ENCODE measurements at places on chromosomes 2 and 18.

GRCh38 chr2:45028276-45028675 lies 19.0 kb upstream of the SIX2 start:
- DNase-seq = no peak

DNA sequence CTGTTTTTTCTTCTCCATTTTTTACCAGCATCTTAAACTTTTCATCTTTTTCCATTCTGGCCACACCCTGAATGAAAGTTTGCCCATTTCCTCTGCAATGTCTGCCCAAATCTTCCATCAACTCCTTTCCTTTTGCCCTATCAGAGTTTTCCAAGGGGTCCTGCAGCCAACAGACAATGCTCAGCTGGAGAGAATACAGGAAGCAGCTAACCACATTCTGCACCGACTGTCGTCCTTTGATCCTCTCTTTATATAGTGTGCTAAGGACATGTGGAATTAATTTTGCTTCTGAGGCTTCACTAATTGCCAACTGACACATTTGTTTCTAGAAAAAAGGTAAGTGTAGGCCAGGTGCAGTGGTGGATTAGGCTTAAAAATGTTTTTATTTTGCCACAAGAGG lies 50.5 kb upstream of the DLX2 start:
- no peak for DNase-seq

- DNase-seq = no peak
Observed at GRCh38 chr2:233565685-233566140, 869 bp downstream of the USP40 start.

GRCh38 chr2:233816771-233817170 lies 37.6 kb downstream of the HJURP start:
- no peak for DNase-seq

DNA sequence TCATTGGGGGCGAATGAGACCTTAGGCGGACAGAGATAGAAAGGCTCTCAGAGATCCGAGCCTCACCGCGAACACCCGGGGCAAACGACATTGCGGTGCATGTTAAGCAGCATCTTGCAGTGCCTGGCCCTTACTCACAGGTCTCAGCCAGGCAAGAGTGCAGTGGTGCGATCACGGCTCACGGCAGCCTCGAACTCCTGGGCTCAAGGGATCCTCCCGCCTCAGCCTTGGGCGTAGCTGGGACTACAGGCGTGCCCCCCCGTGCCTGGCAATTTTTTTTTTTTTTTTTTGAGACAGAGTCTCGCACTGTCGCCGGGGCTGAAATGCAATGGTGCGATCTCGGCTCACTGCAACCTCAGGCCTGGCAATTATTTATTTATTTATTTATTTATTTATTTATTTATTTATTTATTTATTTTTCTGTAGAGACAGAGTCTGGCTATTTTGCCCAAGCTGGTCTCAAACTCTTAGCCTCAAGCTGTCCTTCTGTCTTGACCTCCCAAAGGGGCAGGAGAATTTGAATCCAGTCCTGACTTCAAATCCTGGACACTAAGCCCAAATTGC lies 1.3 kb downstream of the LAMA3 start:
- no peak for DNase-seq

DNA sequence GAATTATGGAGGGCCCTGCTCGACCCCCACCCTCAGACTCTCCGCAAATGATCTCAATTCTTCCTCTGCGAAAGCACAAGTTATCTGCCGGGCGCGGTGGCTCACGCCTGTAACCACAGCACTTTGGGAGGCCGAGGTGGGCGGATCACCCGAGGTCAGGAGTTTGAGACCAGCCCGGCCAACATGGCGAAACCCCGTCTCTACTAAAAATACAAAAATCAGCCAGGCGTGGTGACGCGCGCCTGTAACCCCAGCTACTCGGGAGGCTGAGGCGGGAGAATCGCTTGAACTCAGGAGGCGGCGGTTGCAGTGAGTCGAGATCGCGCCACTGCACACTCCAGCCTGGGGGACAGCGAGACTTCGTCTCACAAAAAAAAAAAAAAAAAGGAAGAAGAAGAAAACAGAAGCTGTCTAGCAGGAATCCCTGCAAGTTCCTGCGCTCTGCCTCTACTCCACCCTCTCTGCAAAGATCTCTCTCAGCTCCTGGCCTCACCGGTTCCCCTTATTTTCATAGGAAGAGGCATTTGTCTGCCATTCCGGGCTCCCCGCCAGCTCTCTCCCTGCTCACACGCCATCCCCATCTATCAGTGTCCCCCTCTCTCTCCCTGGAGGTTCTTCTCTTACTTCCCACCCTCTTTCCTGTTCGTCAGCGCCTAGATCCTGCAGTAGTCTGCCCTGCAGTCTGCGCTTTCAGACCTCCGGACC lies 13.5 kb upstream of the COLEC12 start:
- no peak for DNase-seq

DNA sequence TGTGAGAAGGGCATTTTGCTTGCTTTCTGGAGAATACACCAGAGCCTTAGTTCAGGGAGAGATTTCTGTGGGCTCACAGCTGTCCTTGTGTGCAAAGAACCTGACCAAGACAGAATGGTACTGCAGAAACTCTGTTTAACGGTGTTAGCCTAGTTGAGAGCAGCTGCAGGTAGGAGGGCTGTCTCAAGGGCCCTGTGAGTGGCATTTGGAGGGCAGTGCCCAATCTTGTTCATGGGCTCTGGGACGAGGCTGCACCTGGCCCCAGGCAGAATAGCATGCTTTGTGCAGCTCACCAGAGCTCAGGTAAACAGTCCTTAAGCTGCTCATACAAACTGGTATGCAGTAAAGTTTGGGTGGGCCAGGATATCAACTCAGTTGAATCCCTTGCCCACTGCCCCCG lies 16.9 kb upstream of the RGPD4 start:
- DNase-seq = no peak

DNA sequence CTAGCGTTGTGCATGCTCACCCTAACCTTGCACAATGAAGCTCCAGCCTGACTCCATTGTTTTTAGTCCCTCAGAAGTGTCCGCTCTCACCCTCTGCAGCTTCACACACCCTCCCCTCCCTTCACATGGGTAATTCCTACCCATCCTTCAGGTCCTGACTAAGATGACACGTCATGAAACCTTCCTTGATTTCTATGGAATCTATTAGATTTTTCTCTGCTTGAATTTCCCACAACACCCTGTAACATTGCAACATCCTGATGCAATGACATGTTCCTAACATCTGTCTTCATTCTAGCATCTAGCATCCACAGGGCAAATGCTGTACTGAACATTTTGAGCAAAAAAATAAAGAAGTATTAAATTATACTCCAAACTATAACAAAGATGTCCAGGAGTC lies 77.0 kb upstream of the PID1 start:
- DNase-seq = no peak

GRCh38 chr2:86308356-86308755 lies 29.1 kb downstream of the REEP1 start:
- DNase-seq = no peak

DNA sequence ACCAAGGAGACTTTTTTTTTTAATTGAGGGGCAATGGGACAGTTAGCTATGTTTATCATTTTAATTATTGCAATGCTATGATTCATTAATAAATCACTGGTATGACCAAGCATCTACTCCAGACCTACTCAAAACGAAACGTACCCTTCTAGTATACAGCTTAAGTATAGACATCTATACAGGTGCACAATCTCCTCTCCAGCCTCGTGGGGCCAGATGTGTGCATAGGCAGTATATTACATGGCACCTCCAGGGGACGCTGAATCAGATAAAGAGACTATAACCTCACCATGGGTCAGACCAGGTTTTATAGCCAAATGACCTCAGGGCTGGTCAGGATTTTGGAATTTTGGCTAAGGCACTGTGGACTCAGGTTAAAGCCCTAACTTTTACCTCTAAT lies 86.6 kb downstream of the SS18 start:
- no peak for DNase-seq

GRCh38 chr2:134727385-134727784 lies 8.6 kb upstream of the TMEM163 start:
- no peak for DNase-seq

DNA sequence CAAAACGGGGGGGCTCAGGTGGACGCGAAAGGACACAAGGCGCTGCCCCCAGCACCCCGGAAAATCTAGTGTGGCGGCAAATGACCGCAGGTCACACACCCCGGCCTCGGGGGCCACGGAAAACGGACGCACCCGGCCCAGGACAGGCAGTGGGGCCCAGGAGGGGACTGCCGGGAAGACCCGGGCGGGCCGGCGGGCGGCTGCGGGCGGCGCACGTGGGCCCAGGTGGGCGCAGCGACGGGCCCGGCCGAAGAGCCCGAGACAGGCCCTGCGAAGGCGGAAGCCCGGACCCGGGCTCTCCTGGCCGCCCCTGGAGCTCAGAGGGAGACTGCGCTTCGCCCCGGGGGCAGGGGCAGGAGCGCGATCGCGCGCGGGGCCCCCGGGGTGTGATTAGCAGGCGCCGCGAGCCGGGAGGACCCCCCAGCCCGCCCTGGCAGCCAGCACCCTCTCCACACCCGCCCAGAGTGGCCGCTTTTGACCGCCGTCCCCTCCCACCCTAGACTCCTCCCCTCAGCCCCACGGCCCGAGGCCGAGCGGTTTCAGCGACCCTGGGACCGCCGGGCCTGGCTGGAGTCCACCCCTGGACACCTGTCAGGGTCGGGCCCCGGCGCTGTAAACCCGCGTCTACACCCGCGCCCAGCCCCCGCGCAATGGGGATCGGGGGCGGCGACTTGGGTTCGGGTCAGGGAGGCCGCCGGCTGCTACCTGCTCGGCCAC lies 773 bp downstream of the MBP start:
- no peak for DNase-seq

DNA sequence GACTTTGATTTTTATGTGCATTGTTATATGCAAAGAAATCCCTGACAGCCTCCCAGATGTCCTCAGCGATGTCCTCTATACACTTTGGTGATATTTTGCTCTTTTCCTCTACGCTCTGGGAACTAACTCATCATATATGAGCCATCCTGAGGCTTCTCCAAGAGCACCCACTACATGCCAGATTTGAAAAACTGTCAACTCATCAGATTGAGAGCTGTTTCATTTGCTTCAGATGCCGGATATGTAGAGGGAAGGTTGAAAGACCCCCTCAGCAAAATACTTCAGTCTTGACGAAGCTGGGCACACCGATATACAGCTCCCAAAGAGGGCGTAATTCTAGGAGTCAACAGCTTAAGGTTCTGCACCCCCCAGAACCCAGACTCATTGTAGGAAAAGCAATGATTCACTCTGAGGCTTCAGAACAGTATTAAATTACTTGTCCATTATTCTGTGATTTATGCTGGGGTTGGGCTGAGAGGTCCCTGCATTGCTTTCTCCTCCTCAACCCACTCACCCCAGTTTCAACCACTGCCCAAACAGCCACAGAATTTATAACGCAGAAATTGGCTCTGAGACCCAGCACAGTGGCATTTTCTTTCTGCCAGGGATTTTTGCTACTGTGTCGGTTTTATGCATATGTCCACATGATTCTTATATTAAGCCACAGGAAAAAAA lies 341.8 kb downstream of the ALK start:
- no peak for DNase-seq

- DNase-seq = no peak
Observed at GRCh38 chr2:38578832-38579231, 23.9 kb downstream of the HNRNPLL start.

GRCh38 chr2:26011990-26012856 lies 21.7 kb upstream of the RAB10 start:
- DNase-seq = no peak

DNA sequence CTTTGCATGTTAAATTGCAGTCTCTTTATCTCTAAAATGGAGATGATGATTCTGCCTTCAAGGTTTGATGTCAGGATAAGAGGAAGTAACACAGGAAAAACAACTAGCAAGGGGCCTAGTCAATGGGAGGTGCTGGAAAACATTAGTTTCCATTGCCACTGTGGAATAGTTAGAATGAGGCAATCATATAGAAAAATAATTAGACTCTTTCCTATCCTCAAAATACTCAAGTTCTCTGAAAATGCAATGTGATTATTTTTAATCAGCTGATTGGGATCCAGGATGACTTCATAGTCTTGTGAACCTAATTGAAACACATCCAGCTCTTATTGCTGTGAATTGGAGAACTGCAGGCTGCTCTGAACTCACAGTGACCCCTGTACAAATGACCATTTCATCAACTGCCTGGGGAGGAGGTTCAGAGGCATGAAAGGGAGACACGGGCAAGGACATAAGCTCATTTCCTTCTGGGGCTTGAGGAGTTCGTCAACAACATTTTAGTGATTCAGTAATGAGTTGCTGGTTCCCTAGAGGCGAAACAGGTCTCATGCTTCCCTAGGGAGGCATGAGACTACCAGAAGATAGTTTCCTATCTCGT lies 422.5 kb downstream of the LPIN1 start:
- no peak for DNase-seq

GRCh38 chr2:148528356-148529064 lies 116.0 kb upstream of the EPC2 start:
- DNase-seq = no peak

GRCh38 chr2:217160103-217160743 lies 300.4 kb upstream of the TNP1 start:
- no peak for DNase-seq

- no peak for DNase-seq
Observed at GRCh38 chr18:13811993-13812392, 12.0 kb upstream of the MC5R start.

- DNase-seq = no peak
Observed at GRCh38 chr2:44940049-44940494, 1.4 kb upstream of the SIX3 start.

DNA sequence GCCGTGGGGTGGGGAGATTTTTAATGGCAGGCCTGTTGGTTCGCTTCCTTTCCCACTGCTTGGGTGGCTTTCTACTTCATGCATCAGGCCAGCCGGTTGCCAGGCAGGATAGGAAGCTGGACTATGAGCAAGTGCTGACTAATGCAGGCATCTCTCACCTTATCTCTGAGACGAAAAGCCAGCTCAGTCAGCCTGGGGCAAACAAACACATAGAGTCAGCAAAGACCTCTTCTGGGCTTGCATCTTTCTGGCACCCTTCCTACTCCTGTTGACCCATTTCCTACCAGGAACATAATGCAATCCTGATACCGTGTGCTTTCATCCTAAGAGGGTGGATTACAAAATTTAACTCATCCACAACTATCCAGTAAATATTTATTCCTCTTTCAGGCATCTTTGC lies 416.6 kb upstream of the MEX3C start:
- DNase-seq = peak; percentile 41

DNA sequence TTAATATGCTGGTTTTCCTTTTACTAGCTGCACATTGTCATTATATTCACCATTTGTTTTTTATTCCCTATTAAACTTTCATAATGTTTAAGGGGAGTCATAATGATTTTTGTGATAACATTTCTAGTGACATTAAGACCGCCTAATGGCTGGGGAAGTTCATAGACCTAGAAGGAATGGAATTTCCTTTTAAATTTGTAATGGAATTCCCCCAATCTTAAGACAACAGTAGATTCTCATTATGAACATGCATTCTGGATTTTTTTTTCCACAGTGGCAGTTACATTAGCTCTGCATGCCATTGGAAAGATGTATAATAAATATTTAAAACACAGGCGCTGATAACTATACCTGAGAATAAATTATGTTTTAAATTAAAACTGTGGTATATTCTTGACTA lies 8.4 kb downstream of the YPEL5 start:
- DNase-seq = no peak

GRCh38 chr2:105405291-105405690 lies 6.4 kb upstream of the FHL2 start:
- DNase-seq = no peak

GRCh38 chr18:57630754-57631595 lies 9.3 kb upstream of the NARS1 start:
- DNase-seq = no peak
